CD4-positive, CD25-positive, alpha-beta regulatory T cell (primary cell): ENCODE measurements at places on chromosomes 3 and 15. TPM values are rescaled to one million over a fixed set of nuclear protein-coding genes. Genes with fewer than 3 reads are reported as not detected.

The CPA3 gene
- total RNA-seq, result 1.1 TPM

The CDHR4 gene
- total RNA-seq, result 0.32 TPM

The REC114 gene
- total RNA-seq, result not detected

DNA sequence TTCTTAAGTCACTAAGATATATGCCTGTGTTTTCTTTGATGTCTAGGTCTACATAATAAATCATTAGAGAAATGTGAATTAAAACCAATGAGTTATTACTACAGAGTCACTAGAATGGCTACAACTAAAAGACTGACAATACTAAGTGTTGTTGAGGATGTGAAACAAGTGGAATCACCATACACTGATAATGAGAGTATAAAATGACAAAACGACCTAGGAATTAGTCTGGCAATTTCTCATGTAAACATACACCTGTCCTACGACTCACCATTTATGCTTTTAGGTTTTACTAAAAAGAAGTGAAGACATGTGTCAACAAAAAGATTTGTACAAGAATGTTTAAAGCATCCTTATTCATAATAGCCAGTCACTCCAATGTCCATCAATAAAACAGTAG is 75.2 kb upstream of the SATB1 start:
- H3K36me3 ChIP-seq, result no peaks in the 10 kb centered on the region
- H3K4me1 ChIP-seq, result peaks cover 10% of the 10 kb centered on the region
- DNase-seq, result no peak
- no peak overlapping the region for H3K27ac ChIP-seq
- H3K4me3 ChIP-seq, result no peak overlapping the region
- no peaks in the 10 kb centered on the region for H3K27me3 ChIP-seq

The MOBP gene
- total RNA-seq, result not detected

- no peak overlapping the region for H3K4me3 ChIP-seq
- H3K4me1 ChIP-seq, result no peaks in the 10 kb centered on the region
- DNase-seq, result no peak
- no peak overlapping the region for H3K27ac ChIP-seq
Measured at GRCh38 chr3:144770915-144771351, 799.3 kb downstream of the DIPK2A start.

DNA sequence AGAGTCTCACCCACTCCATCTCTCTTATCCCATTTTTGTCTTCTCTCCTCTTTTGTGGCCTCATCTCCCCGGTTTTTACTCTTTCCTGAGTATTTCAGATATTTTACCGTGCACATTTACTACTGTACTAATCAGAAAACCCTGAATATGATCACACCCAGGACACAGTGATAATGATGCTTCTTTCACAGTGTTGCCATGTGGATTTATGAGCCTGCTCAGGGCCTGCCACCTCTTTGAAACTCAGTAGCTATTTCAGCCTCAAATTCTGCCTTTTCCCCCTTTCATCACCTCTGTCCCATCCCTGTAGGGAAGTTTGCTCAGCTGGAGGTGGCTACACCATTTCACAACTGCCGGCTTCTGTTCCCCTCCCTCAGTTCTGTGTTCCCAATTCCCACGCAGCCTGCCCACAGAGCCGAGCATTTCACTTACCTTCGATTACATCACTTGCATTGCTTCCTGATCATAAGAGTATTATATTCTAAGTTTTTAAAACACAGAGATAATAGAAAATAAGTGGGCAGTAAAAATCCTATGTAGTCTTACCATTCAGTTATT is 33.2 kb downstream of the ARNT2 start:
- no peak for DNase-seq
- no peaks in the 10 kb centered on the region for H3K36me3 ChIP-seq
- no peak overlapping the region for H3K4me3 ChIP-seq
- H3K27me3 ChIP-seq, result peaks cover 5% of the 10 kb centered on the region
- no peaks in the 10 kb centered on the region for H3K4me1 ChIP-seq

DNA sequence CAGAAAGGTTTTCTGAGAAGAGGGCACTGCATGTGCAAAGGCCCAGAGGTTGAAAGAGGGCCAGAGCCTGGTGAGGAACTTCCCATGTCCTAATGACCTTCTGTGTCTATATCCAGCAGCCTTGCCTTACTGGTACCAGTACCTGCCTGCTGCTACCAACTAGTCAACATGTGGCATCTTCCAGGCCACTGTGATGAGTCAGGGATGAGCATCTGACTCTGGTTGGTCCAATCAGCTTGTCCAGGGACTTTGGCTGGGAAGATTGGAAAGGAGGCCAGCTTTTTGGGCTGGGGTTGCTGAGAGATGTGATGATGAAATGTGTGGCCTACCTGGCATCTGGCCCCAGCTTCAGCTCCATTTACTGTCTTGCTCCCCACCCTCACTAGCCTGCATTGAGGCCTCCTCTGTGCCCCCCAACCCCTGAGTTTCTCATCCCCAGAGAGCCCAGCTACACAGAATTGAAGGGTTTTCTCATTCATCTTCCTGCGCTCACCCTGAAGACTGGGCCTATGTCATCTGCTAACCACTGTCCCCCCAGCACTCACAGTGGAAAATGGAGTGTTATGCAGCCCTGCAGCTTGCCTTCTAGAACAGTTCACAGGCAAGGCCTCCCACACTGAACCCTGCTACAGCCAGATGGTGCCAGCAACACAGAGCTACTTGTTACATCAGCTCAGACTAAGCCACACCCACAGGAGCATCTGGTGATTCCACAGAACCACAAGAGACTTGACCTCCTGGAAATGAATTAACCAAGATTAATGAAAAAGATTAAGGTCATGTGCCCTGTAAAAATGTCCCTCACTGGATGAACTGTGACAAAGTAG is 1.3 kb upstream of the TWF2 start:
- no peaks in the 10 kb centered on the region for H3K27me3 ChIP-seq
- DNase-seq, result peak; percentile 20
- H3K4me1 ChIP-seq, result peaks cover 74% of the 10 kb centered on the region
- peak overlapping the region; percentile 80 for H3K4me3 ChIP-seq
- peak overlapping the region; percentile 90 for H3K27ac ChIP-seq
- H3K36me3 ChIP-seq, result peaks cover 2% of the 10 kb centered on the region

GRCh38 chr3:171417813-171418212 is 42.4 kb downstream of the TNIK start:
- H3K4me1 ChIP-seq, result peaks cover 11% of the 10 kb centered on the region
- H3K4me3 ChIP-seq, result no peak overlapping the region
- DNase-seq, result no peak
- no peaks in the 10 kb centered on the region for H3K27me3 ChIP-seq

DNA sequence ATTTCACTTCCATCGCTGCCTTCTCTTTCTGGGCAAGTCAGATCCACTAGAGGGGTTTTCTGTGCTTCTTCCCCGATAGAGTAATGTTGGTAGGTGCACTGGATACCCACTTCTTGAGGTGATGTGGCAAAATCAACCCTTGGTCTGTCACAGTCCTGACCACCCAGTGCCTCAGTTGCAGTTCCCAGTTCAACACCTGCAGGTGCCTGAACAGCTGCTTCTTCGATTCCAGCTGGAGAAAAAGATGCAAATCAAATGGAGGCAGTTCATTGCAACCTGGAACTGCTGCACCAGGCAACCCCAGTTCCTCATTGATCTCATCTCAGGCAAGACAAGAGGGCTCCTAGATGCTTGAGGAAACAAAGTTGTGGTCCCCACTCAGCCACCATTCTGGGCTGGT is 186.6 kb downstream of the UBE2E2 start:
- H3K27me3 ChIP-seq, result no peaks in the 10 kb centered on the region
- no peaks in the 10 kb centered on the region for H3K36me3 ChIP-seq
- no peak overlapping the region for H3K4me3 ChIP-seq
- H3K27ac ChIP-seq, result no peak overlapping the region
- no peaks in the 10 kb centered on the region for H3K4me1 ChIP-seq

GRCh38 chr3:47932421-47932820 is 83.8 kb downstream of the MAP4 start:
- no peak for DNase-seq
- H3K36me3 ChIP-seq, result peaks cover 8% of the 10 kb centered on the region
- H3K4me1 ChIP-seq, result no peaks in the 10 kb centered on the region

The PATL2 gene
- total RNA-seq, result 44.1 TPM

The HRG gene
- not detected for total RNA-seq

The UBAP1L gene
- 10.1 TPM for total RNA-seq

- DNase-seq, result no peak
- H3K4me1 ChIP-seq, result no peaks in the 10 kb centered on the region
- no peak overlapping the region for H3K4me3 ChIP-seq
- H3K27ac ChIP-seq, result no peak overlapping the region
Measured at GRCh38 chr3:187265461-187265955, 26.0 kb downstream of the MASP1 start.

GRCh38 chr3:100157685-100158084 is 43.4 kb upstream of the FILIP1L start:
- no peaks in the 10 kb centered on the region for H3K4me1 ChIP-seq
- no peak overlapping the region for H3K27ac ChIP-seq
- no peaks in the 10 kb centered on the region for H3K27me3 ChIP-seq
- DNase-seq, result no peak

DNA sequence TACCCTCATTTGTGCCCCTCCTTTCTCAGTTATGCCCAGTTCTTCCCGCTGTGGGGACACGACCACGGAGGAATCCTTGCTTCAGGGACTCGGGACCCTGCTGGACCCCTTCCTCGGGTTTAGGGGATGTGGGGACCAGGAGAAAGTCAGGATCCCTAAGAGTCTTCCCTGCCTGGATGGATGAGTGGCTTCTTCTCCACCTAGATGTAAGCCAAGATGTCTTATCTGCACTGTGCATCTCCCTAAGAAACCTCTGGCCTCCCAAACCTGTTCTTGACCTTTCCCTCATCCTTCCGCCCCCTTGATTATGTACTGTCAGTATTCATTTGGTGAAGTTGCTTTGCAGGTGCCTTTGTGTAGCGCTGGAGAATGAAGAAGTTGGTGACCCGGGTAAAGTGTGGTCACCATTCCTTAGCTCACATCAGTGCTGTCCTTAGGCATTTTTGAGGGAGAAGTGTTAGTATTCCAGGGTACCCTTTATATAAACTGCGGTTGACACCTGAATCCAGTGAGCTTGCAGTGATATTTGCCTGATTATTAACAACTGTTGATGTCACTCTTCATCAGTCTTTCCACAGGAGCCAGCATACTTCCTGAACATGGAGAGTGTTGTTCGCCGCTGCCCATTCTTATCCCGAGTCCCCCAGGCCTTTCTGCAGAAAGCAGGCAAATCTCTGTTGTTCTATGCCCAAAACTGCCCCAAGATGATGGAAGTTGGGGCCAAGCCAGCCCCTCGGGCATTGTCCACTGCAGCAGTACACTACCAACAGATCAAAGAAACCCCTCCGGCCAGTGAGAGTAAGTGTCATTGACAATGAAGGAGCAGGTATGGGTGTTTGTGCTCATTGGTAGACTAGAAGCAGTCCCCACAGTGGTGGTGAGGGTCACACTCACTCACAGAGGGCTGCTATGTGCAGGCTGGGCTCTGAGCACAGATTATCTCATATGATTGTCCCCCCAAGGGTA is 966 bp downstream of the ALAS1 start:
- DNase-seq, result no peak
- peak overlapping the region; percentile 81 for H3K27ac ChIP-seq
- H3K27me3 ChIP-seq, result no peaks in the 10 kb centered on the region
- H3K36me3 ChIP-seq, result peaks cover 31% of the 10 kb centered on the region
- H3K4me1 ChIP-seq, result peaks cover 28% of the 10 kb centered on the region

The SPINK8 gene
- total RNA-seq, result not detected

DNA sequence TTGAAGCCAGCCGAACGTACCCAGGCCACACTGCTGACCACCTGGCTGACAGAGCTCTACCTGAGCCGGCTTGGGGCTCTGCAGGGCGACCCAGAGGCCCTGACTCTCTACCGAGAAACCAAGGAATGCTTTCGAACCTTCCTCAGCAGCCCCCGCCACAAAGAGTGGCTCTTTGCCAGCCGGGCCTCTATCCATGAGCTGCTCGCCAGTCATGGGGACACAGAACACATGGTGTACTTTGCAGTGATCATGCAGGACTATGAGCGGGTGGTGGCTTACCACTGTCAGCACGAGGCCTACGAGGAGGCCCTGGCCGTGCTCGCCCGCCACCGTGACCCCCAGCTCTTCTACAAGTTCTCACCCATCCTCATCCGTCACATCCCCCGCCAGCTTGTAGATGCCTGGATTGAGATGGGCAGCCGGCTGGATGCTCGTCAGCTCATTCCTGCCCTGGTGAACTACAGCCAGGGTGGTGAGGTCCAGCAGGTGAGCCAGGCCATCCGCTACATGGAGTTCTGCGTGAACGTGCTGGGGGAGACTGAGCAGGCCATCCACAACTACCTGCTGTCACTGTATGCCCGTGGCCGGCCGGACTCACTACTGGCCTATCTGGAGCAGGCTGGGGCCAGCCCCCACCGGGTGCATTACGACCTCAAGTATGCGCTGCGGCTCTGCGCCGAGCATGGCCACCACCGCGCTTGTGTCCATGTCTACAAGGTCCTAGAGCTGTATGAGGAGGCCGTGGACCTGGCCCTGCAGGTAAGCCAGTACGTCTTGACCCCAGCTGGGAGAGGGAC is 6.2 kb downstream of the VPS18 start:
- H3K36me3 ChIP-seq, result peaks cover 45% of the 10 kb centered on the region
- H3K27me3 ChIP-seq, result no peaks in the 10 kb centered on the region
- DNase-seq, result no peak
- H3K4me1 ChIP-seq, result peaks cover 8% of the 10 kb centered on the region
- no peak overlapping the region for H3K4me3 ChIP-seq
- H3K27ac ChIP-seq, result no peak overlapping the region
